CD4-positive, alpha-beta T cell (primary cell): ENCODE measurements at places on chromosomes 6 and 20.

- no peak for DNase-seq
These were observed 16.9 kb upstream of the ZSCAN16 start for GRCh38 chr6:28107506-28107905.

DNA sequence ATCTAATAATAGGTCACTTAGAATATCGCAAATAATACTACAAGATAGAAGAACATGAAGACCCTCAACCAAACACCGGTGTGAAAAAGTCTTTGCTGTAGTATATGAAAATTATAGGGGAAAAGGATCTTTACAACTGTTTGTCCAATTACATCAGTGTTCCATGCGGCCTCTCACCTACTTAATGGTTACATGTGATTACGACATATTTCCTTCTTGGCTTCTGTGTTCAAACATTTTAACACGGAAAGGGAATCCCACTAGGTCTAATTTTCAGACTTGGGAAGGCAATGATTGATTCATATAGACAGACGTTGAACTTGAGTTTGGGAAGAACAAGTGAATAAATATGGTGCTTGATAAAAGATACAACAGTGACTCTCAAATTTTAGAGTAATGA is 273.4 kb downstream of the KIF16B start:
- no peak for DNase-seq

DNA sequence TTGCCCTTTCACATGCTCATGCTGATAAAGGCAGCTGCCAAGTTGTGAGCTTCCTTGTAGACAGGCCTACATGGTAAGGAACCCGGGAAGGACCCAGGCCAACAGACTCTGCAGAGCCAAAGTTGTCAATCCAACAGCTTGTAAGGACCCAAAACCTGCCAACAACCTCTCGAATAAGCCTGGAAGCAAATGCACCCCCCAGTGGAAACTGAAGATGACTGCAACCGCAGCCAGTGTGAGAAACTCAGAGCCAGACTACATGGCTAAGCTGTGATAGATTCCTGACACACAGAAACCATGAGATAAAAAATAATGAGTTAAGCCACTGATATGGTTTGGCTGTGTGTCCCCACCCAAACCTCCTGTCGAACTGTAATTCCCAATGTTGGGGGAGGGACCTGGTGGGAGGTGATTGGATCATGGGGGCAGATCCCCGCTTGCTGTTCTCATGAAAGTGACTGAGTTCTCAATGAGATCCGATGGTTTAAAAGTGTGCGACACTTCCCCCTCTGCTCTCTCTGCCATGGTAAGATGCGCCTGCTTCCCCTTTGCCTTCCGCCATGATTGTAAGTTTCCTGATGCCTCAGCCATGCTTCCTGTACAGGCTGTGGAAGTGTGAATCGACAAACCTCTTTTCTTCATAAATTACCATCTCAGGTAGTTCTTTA is 18.8 kb upstream of the CLPSL2 start:
- no peak for DNase-seq

DNA sequence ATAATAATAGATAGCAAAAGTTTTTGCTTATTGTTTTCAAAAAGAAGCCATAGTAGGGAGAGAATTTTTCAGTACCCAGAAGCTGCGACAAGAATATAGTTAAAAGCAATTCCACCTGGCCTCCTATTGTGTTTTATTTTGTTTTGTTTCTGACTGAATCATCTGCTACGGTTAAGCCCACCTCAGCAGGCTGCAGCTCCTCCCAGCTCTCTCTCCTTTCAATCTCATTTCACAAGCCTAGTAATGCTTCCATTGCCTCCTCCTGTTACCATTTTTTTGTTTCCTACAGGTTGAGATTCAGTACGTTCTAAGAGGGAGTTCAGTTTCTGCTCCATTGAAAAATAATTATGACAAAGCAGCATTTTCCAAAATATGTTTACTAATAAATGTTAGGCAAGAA is 77.9 kb downstream of the PCSK2 start:
- DNase-seq = no peak

DNA sequence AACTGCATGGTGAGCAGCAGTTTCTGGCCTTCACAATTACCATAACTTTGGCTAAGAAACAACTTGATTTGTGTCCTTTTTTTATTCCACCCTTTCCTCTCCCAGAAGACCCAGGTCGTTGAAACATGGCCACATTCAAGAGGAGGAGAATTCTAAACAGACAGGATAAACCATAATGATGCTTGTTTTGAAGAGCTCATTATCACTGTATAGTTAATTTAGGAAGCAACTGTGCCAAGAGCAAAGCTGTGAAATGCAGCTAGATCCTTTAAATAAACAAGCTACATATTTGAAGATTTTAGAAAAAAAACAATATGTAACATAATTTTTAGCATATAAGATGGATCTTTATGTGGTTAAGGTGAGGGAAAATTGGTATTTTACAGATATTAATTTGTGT is 104.5 kb downstream of the KLHL32 start:
- DNase-seq = no peak

GRCh38 chr20:46087161-46087560 is 2.6 kb downstream of the NCOA5 start:
- DNase-seq = no peak

- no peak for DNase-seq
These were observed 222.6 kb downstream of the ZMYND8 start for GRCh38 chr20:47133809-47134456.

DNA sequence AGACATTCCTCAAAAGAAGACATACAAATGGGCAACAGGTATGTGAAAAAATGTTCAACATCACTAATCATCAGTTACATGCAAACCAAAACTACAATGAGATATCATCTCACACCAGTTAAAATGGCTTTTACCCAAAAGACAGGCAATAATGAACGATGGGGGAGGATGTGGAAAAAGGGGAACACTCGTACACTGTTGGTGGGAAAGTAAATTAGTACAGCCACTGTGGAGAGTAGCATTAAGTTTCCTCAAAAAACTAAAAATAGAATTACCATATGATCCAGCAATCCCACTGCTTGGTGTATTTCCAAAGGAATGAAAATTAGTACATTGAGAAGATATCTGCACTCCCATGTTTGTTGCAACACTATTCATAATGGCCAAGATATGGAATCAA is 8.6 kb upstream of the TMEM170B start:
- DNase-seq = no peak

- DNase-seq = no peak
These were observed 153.5 kb upstream of the KCNG1 start for GRCh38 chr20:51176446-51176845.

- no peak for DNase-seq
These were observed 268.9 kb downstream of the CDH4 start for GRCh38 chr20:61520893-61521460.

GRCh38 chr6:44353336-44353735 is 10.9 kb downstream of the SPATS1 start:
- DNase-seq = no peak

- DNase-seq = no peak
These were observed 3.5 kb downstream of the SUMO4 start for GRCh38 chr6:149403534-149403933.

DNA sequence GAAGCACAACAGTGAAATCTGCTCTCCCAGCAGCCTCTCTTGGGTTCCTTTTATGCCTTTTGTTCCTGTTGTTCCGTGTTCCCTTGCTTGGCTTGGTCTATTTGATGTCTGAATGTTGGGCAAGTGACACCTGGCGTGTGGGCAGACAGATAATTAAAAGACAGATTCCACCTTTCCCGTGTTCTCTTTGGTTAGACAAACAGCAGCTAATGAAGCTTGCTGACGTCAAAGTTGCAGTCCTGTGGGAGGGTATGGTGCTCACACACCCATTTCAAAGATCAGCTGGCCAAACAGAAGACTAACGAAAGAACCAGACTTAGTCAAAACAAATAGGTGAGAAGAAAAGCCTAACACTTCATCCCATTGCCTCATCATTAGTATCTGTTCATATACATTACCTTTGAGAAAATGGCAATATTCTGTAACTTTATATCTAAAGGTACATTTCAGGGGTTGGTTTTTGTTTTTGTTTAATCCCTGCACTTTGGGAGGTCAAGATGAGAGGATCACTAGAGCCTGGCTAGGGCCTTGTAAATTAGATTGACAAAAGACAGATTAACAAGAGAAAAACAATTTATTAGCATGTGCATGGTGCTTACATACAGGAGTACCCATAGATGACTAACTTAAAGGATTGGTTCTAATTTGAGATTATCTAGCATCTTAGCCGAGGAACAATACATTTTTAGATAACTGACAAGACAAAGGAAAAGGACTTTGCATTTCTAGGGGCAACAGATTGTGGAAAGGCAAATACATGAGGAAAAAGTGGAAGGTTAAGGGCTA is 48.9 kb upstream of the TNFRSF21 start:
- DNase-seq = no peak

GRCh38 chr6:156617376-156617775 is 159.8 kb upstream of the ARID1B start:
- DNase-seq = no peak

- no peak for DNase-seq
These were observed 1216.2 kb upstream of the CITED2 start for GRCh38 chr6:140590641-140591040.

GRCh38 chr20:6767536-6768227 is at the start of gene BMP2:
Gene BMP2, plus strand, starts transcription at chr20:6767686. Its CDS starts 2,441 bp downstream, at chr20:6770127.
- DNase-seq = no peak

DNA sequence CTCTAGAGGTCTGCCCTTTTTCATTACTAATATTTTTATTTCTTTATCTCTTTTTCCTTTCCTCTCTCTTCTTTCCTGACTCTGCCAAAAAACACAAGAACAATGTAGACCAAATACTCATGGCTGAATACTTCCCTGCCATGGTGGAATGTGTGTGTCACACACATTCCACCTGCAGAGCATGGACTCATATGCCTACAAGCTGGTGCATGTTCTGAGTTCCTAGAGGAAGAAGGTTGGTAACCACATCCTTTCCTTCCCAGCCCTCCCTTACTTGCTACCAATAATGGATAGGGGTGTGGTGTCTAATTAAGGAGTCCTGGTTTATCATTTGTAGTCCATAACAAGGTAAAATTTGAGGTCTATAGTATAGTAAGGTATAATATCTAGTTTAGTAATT is 15.2 kb upstream of the CST9L start:
- no peak for DNase-seq
